T follicular helper cell (primary cell): ENCODE measurements at places on chromosomes 13 and 19.

DNA sequence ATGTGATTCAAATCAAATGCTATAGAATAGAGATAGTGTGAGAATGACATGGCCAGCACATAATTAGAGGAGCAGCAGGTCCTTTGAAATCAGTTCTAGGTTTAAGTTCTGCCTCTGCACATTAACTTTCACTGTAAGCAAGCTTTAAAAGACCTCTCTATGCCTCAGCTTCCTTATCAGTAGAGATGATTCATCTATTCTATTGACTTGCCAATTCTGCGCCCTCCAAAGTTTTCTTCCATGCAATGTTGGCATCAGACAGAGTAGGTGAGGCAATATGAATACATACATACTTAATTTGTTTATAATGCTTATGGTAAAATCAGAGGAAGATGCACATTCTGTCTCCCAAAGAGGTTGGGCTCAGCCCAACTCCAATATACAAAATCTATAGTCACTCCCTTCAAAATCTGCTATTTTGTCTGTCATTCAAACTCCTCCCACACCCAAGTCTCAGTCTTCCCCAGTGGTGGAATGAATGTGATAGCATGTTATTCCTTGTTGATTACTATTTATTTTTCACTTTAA lies 525.5 kb downstream of the RFC3 start:
- DNase-seq, result no peak

- DNase-seq, result no peak
Observed at GRCh38 chr19:15439078-15439799, 10.5 kb downstream of the WIZ start.

- no peak for DNase-seq
Observed at GRCh38 chr19:29514525-29515232, 11.1 kb upstream of the VSTM2B start.

DNA sequence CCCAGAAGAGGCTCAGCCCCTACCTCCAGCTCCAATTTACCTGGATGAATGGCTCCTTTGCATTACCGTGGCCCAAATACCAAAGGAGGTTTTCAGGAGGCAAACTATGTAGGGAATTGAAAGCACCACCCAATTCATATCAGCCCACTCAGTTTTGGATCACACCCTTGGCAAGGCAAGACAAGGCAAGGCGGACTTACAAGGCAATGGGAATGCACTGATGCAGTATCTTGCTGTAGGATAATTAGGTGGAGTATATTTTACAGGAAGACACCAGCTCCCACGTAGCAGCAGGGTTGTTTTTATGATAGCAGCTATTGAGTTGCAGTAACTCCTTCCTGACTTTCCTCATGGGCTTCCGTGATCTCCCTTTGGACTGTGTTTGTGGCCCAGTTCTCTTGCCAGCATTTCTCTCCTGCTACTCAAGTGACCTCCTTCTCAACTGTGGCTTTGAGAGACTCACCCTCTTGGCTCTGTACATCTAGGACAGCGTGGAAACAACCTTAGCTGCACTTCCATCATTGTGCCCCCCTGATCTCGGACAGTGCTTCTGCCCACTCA lies 935.9 kb downstream of the EFNB2 start:
- DNase-seq, result no peak

- DNase-seq, result no peak
Observed at GRCh38 chr13:27835799-27836198, 43.5 kb downstream of the GSX1 start.

GRCh38 chr13:99320693-99321481 lies 13.7 kb upstream of the GPR183 start:
- peak; percentile 34 for DNase-seq

DNA sequence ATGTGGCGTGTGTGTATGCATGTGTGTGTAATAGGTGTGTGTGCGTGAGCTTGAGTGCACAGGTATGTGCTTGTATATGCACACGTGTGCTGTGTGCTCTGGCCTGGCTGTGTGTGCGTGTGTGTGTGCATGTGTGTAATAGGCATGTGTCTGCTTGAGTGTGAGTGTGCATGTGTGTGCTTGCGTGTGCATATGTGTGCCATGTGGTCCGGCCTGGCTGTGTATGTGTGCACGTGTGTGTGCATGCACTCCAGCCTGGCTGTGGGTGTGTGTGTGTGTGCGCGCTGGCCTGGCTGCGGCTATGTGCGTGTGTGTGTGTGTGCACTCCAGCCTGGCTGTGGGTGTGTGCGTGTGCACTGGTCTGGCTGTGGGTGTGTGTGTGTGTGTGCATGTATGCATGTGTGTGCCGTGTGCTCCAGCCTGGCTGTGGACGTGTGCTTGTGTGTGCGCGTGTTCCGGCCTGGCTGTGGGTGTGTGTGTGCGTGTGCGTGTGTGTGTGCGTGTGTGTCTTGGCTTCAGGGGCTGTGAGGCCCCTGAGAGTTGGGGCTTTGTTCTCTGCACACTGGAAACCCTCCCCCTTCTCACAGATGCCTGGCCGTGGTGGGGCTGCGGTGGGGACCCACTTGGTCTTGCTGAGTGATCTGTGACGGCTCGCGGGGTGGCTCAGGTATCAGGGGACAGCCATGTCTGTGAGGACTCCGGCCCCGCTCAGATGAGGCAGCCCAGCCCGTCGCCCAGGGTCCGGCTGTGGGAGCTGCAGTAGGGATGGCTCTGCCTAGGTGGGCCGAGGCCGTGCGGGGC lies 8.2 kb downstream of the SPPL2B start:
- no peak for DNase-seq

- no peak for DNase-seq
Observed at GRCh38 chr13:21015284-21015683, 46.1 kb downstream of the LATS2 start.

DNA sequence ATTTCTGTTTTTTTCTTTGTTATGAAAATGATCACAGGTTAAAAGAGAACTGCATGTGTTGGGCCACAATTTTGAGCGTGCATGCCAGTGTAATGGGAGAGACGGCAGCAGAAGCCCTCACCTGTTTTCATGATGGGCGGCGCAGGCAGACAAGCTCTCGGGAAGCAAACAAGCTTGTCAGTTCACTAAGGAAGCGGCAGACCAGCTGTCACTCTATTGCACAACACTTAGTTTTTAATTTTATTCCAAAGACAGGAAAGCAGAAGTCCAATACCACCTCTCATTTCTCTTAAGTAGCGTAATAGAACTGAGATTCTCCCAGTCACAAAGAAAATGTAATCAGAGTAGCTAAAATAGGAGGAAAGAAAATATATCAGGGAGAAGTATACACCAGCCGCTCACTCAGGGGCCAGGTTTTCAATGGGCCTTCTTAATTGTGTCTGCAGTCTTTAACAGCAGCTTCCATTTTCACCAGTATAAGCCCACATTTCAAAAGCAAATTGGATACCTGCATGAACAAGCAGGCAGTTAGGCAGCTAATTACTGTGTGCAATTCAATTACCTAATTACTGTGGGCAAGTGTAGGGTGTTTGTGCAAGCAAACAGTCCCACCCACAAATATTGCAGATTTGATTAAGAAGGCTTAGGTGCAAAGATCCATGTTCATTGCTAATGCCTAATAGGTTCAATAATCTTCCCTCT lies 711.4 kb downstream of the DIAPH3 start:
- no peak for DNase-seq

DNA sequence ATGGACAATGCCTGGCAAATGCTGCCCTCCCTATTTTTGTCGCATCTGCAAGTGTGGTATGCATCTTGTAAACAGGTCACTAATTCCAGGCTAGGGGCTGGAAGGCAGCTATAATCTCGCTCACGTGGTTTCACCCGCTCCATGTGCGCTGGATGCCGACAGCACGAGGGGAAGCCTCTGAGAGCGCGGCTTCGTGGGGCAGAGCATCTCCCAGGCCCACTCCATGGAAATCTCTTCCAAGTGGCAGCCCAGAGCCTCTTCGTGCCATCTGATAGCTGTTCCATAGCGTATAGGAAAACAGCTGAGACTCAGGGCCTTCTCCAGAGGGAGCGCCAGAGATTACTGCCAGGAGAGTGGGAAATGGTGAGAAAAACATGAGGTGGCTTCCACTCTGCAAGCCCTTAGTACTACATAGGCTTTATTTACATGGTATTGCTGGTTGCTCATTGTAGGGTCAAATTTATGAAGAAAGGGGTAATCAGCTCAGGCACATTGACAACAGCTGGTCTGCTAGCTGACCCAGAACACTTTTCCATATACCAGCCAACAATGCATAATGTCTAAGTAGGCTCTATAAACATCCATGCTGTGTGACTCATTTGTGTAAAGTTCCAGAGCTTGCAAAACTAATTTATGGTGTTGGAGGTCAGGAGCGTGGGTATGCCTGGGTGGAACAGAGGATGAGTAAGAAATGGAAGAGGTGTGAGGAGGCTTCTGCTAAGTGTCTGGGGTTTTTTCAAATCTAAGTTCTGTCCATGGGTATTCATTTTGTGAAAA lies 165.2 kb downstream of the SHISA2 start:
- DNase-seq, result no peak

- DNase-seq, result no peak
Observed at GRCh38 chr19:42475366-42475765, 32.6 kb upstream of the CXCL17 start.
